ENCODE measurements at places on chromosomes 4 and X.

DNA sequence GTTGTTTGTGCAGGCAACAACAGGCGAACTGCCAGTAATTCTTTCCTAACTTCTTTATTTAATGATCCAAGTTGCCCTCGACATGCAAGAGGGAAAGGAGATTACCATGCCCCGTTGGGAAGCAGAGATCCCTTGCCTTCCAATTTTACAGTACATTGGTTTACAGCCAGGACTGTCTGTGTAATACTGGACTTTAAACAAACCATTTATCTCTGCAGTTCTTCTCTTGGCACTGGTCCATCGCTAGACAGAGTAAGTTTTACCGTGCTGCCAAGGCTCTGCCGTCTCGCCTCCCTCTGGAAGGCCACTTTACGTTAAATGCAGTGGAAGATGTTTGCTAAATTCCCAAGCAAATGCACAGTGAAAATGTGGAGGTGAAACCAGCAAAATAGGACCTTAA is 660.3 kb upstream of the PRKX start:
- no peak for DNase-seq

- DNase-seq = no peak
These were observed 19.9 kb upstream of the ENPP6 start for GRCh38 chr4:184237612-184238011.

DNA sequence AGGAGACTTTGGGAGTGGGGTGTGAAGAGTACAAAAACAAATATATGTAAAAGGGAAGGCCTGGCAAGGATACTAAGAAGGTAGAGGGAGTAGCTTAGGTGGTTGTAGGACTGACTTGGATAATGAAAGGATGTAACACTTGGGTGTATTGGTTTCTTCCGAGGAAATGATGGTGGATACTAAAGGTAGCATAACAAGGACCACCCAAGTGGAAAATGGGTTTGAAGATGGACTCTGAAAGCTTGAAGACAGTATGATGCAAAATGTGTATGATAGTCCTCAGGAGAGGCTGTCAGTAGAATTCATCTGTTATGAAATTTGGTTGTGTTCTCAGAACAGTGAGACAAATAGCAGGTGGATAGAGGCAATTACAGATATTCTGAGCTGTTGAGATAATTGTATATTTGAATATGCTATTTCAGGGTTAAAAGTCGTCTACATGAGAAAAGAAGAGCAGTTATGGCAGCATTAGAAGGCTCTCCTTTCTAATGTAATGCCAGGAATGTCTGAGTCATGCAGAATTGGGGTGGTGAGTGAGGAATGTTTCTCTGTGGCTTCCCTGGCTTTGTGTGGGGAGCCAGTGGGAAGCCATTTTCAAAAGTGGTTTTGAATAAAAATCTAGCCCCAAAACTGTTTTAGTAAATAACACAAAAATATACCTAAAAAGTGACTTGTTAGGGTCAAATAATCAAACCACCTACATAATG is 75.6 kb downstream of the FHIP1A start:
- peak; percentile 86 for DNase-seq

DNA sequence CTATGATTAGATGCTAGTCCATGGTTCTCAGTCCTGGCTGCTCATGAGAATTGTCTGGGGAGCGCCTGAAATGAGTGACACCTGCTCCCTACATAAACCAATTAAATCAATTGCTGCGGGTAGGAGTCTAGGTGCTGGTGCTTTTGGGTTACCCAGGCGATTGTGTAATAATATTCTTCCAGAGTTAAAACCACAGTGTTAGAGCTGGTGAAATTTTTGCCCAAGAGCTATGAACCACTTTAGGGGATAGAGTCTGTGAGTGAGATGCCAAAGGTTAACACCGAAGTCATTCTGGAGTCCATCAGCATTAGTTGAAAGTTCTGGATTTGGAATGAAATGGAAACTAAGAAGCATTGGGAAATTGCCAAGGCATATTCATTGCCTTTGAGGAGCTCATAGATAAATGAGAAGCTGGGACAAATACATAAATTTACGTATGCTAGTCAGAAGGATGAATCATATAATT is 15.3 kb downstream of the PDK3 start:
- DNase-seq = no peak

GRCh38 chrX:74242050-74242449 is 61.9 kb upstream of the ZCCHC13 start:
- DNase-seq = no peak

GRCh38 chr4:957231-957580 is 16.2 kb downstream of the DGKQ start:
- DNase-seq = no peak

GRCh38 chr4:147597561-147597960 is 19.6 kb upstream of the TMEM184C start:
- DNase-seq = no peak

Measured in brain microvascular endothelial cell (primary cell).